ENCODE measurements at places on chromosomes 3 and 15. TPM values are rescaled to one million over a fixed set of nuclear protein-coding genes. Genes with fewer than 3 reads are reported as not detected.

CHP1 gene
- total RNA-seq, result 49.4 TPM

DNA sequence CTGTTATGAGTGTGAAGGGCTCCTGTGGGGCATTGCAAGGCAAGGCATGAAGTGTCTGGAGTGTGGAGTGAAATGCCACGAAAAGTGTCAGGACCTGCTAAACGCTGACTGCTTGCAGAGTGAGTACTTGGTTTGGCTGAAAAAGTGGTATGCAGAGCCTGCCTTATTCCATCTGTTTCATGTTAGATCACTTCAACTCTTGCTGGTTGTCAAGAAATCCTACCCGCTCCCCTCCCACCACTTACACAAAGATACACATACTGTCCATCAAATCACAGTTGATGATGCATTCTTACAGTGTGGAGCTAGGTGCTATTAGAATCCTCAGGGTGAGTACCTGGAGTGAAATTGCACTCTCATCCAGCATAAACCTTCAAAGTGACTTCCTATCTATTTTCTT, 272.1 kb downstream of the UNC13C start:
- DNase-seq, result peak; percentile 9

ZIC1 gene
- total RNA-seq, result 5.9 TPM

DNA sequence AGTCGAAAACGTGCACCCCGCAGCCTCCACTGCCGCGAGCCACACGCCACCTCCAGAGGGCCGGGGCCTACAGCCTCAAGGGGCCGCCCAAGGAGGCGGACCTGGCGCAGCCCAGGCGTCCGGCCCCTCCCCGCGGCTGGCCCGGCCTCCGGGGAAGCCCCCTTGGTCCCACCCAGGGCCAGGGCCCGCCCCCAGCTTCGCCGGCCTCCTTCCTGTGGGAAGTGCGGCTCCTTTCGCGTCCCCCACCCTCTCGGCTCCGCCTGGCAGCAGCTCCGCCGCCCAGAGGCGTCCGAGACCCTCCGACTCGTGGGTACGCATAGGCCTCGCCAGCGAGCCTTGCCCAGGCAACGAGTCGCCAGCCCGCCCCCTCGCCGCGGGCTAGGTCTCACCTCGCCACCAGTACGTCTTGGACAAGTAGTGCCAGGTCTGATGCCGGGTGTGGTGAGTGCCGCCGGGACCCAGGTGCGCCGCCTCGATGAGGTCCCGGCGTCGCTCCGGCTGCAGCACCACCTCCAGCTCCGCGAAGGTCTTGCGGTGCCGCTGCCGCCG, 642 bp downstream of the ZBTB11 start:
- no peak for DNase-seq

DNA sequence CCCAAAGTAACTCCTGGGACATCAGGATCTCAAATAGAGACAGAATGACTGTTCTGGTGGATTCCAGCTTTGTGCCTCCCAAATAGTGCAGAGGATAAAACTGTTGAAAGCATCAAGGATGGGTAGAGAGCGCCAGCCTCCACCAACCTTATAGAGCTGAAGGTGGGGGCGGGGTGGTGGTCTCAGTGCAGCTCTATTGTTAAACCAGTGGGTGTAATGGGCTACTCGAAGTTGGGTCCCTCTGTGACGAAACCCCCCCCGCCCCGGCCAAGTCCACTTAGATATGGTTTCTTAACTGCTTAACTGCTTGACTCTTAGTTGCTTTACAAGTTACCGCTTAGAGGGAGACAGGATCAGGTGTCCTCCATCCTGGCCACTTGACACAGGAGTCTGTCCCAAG, 22.7 kb downstream of the DHX30 start:
- DNase-seq, result no peak
